Mesangial cell (primary cell): ENCODE measurements at places on chromosomes 13 and 19. TPM values are rescaled to one million over a fixed set of nuclear protein-coding genes. Genes with fewer than 3 reads are reported as not detected.

Gene SBK3
- total RNA-seq, result 0.13 and 0.16 TPM in 2 replicates

Gene ADGRE3
- total RNA-seq, result not detected in 2 replicates

Gene ADGRE2
- 0.51 TPM in 1 of 2 replicates, not detected in the other for total RNA-seq

Gene FCER2
- total RNA-seq, result not detected in 2 replicates
